NCI-H1930 (cell line): ENCODE measurements at places on chromosomes 4 and X.
A peak's percentile ranks its signal among the peaks of the same experiment; 100 is the strongest.

DNA sequence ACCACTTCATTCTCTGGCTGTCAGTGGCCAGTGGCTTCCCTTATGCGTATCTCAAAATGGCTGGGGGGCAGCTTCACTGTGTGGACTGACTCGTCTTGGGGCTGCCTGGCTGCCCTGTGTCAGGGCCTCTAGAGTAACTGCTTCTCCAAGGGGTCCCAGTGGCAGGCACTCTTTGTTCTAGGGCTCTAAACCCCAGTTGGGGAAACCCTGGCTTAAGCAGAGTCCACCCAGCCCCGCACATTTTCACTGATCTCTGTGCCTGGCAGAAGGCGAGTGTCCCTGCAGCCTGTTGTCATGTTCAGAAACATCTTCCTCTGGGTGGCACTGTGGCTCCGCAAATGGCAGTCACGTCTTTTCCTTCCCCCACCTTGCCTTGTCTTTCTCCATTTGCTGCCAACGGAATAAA lies 59.7 kb downstream of the NBDY start:
- no peak for DNase-seq

- no peak for DNase-seq
Observed at GRCh38 chr4:968621-969394, 4.6 kb downstream of the DGKQ start.

DNA sequence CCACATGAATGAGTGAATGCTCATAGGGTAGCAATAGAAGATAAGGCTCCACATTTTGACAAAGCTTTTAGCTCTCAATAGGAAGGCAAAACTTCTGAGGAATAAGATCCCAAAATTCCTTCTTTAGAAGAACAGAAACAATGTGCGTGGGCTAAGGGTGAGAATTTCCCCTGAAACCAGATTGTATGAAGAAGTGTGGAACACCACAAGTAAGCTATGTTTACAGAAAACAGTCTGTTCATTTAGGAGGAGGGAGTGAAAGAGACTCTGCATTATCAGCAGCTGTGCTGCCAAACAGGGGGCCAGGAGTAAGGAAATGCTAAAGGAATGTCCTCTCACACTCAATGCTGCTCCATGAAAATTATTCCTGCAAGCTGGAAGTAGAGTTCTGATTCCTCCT lies 851.6 kb downstream of the CENPC start:
- DNase-seq = no peak

DNA sequence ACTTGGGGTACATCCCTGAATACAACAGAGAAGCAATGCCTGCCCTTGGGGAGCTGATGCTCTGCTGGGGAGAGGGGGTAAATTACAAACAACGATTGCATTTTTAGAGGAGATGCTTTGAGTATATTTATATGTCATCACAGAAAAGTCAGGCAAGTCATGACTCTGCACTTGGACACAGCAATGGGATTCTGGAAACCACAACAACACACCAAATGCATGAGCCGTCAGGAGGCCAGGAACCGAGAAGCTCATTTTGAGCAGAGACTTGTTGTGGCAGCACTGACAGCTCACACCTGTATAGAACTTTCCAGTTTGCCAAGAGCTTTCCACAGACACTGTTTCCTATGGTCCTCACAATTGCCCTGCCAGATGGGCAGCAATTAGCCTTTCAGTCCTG lies 113.2 kb upstream of the RBPJ start:
- DNase-seq = no peak

DNA sequence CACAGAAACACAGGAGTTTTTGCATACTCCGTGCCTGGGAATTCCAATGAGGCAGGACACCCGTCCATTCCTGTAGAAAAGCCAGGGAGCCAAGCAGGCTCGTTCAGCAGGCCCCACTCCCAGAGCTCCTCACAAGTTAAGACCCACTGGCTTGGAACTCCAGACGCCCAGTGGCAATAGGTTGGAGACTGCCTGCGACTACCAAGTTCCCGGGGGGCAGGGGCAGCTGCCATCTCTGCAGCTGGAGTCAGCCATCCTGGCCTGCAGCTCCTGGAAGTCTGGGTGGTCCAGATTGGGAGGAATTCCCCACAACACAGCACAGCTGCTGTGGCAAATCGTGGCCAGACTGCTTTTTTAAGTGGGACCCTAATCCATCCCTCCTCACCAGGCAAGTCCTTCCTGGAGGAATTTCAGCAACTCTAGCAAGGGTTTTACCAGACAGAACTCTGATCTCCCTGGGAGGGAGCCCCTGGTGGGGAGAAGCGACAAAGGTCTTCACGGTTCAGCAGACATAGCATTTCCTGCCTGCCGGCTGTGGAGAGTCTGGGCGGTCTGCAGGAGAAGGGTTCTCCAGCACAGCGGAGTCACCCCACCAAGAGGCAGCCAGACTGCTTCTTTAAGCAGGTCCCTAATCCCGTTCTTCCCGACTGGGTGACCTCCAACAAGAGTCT lies 231.9 kb downstream of the STPG2 start:
- no peak for DNase-seq

DNA sequence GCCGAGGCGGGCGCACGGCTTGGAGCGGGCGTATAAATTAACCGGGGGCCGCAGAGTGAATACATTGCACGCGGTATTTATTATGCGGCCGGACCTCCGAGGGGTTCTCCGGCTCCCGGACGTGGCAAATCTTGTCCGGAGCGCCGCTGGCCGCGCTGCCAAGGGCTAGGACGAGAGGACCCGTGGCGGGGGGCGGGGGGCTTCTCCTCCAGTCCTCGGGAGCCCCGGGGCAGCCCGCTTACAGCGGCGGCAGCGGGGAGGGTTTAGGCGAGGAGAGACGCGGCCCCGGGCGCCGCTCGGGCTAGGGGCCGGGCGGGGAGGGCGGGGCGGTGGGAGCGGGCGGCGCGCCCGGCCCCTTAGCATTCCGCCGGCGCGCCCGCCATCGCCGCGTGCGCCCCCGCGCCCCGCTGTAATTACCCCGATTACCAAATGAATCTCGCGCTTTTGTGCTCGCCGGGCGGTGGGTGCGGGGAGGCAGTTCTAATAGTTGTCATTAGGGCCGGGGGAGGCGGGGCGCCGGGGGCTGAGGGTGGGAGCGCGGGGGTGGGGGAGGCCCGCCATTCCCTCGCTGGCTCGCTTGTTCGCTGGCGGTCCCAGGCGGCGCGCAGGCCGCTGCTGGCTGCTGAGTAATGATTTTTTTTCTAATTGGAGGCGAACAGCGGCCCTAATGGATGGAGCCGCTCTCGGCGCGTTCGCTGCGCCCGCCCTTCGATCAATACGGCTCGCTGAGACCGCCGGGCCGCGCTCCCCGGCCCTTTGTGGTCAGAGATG lies 276.6 kb downstream of the BCOR start:
- DNase-seq = peak; percentile 2

GRCh38 chr4:8305851-8306471 lies 36.4 kb downstream of the HTRA3 start:
- no peak for DNase-seq

- no peak for DNase-seq
Observed at GRCh38 chr4:8409264-8410065, 31.1 kb downstream of the ACOX3 start.

GRCh38 chr4:9891740-9892139 lies 110.3 kb downstream of the DRD5 start:
- no peak for DNase-seq

GRCh38 chr4:84511703-84512102 lies 12.6 kb upstream of the NKX6-1 start:
- DNase-seq = no peak

GRCh38 chrX:22397566-22397965 lies 124.9 kb downstream of the CBLL2 start:
- no peak for DNase-seq

GRCh38 chr4:189530848-189531247 lies 409.8 kb upstream of the FRG1 start:
- DNase-seq = no peak

DNA sequence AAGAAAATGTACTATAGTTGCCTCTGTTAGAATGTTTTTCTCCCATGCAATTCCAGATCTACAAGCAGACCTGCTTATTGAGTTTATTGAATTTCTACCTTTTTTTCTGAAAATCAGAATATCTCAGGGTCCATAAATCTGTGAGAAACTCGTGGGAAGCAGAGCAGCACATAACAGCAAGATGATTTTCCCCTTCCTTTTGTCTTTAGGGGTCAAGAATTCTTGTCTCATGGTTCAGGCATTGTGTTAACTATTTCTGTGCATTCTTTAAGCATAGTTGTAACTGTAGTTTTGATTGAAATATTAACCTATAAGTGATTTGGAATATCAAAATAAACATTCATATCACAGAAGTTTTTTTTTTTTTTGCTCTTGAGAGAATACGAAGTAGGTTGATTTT lies 11.4 kb downstream of the EDNRA start:
- DNase-seq = no peak

DNA sequence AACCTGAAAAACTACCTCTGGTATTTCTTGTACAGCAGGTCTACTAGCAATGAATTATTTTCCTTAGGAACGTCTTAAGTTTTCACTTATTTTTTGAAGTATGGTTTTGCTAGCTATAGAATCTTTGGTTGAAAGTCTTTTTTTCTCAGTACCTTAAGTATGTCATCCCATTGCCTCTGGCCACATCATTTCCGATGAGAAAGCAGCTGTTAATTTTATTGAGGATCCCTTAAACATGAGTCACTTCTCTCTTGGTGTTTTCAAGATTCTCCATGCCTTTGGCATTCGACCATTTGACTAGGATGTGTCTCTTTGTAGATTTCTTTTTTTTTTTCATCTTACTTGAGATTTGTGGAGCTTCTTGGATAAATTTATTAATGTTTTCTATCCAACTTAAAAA lies 803.8 kb upstream of the AMOT start:
- no peak for DNase-seq

- DNase-seq = no peak
Observed at GRCh38 chr4:16195209-16195608, 31.1 kb downstream of the TAPT1 start.

DNA sequence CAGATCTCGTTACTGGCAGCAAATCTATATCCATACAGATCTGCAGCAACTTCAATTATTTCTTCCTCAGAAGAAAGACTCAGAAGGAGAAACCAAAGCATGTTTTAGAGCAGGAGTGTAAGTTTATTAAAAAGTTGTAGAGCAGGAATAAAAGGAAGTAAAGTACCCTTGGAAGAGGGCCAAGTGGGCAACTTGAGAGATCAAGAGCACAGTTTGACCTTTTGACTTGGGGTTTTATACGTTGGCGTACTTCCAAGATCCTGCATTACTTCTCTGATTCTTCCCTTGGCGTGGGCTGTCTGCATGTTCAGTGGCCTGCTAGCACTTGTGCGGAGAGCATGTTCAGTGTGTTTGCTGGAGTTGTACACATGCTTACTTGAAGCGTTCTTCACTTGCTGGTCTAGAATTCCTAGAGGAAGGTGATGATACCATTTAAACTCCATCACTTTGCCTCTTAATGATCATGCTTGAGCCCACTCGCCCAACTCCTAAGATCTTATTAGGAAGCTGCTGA lies 1114.7 kb upstream of the PABPC4L start:
- DNase-seq = no peak

GRCh38 chr4:48252313-48252712 lies 17.3 kb downstream of the TEC start:
- no peak for DNase-seq

GRCh38 chr4:119151161-119151560 lies 15.5 kb downstream of the MYOZ2 start:
- no peak for DNase-seq

GRCh38 chrX:87583679-87584078 lies 66.1 kb downstream of the KLHL4 start:
- DNase-seq = no peak

GRCh38 chr4:109156356-109156755 lies 146.1 kb downstream of the COL25A1 start:
- no peak for DNase-seq
